ENCODE measurements at places on chromosomes 2 and 18.

DNA sequence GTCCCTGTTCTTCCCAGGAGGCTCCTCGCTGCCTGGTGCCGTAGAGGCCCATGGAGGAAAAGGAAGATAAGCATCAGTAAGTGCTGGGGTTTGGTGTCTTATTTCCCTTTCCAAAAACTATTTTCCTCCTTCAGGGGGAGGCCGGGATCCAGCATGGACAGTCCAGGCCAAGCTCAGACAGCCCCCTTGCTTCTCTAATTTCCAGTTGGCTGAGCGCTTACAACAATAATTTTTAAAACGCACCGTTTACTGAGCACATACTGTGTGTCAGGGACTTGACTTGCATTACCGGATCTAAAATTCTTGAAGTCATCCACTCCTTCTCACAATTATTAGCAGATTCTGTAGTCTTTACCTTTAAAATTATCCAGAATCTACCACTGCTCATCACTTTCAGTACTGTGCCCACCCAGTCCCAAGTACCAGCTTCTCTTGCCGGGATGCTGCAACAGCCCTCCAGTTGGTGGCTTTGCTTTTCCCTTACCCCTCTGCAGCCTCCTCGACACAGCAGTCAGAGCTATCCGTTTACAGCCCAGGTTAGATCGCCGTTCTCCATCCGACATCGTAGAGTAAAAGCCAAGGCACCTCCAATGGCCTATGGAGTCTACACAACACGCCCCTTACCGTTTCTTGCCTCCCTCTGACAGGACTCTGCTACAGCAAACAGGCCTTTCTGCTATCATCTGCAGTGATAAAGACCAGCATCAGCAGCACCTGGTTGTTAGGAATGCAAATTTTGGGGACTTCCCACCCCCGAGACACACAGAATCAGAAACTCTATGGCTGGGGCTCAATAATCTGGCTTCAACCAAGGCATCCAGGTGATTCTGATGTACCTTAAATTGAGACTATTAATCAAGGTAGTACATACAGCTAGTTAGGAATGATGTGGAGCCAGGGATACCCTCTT, 75.2 kb upstream of the TSPYL6 start:
- no peak for DNase-seq

GRCh38 chr2:178152542-178152941, 40.3 kb downstream of the RBM45 start:
- no peak for DNase-seq

GRCh38 chr2:43842866-43843226, 4.1 kb downstream of the ABCG8 start:
- no peak for DNase-seq

DNA sequence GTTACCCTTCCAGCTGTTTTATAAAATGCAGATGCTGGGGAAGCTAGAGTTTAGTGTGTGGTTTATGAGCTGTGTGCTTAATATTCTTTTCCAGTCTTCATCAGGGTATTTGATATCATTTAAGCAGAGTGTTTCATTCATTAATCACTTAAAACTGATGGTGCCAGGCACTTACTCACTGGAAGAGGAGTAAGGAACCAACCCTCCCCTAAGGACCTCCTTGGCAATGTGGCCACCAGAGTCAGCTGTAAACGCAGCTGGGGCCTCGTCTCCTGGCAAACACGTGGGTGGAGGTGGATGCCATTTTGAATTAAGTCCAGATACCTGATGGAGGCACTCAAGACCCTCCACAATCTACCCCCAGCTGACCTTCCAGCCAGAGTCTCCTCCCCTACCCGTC, 331.6 kb downstream of the CLIP4 start:
- DNase-seq, result no peak

GRCh38 chr18:42675810-42676209, 439.7 kb downstream of the RIT2 start:
- no peak for DNase-seq

DNA sequence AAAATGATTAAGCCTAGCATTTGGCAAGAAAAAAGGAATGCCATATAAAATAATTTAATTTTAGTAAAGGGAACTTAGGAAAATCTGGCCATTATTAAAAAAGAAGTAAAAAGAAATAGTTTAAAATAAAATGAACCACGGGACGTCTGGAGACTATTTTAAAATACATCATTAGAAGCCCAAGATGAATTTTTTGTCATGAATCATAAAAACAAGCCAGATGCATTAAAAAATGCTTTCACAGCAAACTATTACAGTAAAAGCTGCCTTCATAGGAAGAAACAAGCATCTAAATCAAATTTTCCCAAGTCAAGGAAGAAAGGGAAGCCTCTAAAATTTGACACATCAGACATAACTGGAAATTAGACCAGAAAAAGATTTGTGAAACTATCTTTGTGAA, 33.0 kb downstream of the COL5A2 start:
- no peak for DNase-seq

GRCh38 chr2:207792244-207792785, 22.6 kb upstream of the FZD5 start:
- no peak for DNase-seq

DNA sequence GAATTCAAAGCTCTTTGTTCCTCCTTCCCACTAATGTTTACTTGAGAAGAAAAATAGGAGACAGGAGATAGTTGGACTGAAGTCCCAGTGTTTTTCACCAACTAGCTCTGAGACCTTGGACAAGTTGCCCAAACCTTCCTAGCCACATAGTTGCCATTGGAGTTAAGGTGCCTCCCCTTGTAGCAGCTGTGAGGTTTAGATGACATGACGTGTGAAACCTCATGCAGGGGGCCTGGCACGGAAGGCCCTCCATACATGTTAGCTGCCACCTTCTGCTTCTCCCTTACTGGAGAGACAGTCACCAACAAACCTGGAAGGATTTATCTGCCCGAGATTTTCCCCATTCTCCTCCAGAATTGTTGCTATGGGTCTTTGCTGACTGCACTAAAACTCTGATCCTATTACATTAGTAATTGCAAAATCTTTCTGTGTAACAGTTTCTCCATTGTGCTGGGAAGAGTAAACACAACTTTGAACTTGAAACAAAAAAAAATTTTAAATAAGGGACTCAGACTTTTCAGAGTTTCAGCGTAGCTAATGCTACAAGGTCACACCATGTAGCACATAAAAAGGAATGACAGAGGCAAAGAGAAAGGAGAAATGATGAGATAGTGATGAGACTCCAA, 23.8 kb upstream of the CABYR start:
- no peak for DNase-seq

- no peak for DNase-seq
Measured at GRCh38 chr2:145677371-145677770, 1157.5 kb upstream of the ZEB2 start.

All from cortex of kidney (tissue), 1 donor.